ENCODE measurements at places on chromosomes 12 and 14. TPM values are rescaled to one million over a fixed set of nuclear protein-coding genes. Genes with fewer than 3 reads are reported as not detected.

Gene PTGER2
- not detected for polyA plus RNA-seq

Gene FSCB
- not detected for polyA plus RNA-seq

Gene AVPR1A
- polyA plus RNA-seq, result 0.14 TPM

Gene DLK1
- 233 TPM for polyA plus RNA-seq

Gene HOMEZ
- 11.5 TPM for polyA plus RNA-seq

Gene AKAP6
- polyA plus RNA-seq, result 7.0 TPM

Gene ATL1
- 38.7 TPM for polyA plus RNA-seq

Gene TAC3
- 4.5 TPM for polyA plus RNA-seq

Gene GYS2
- not detected for polyA plus RNA-seq

Gene C12orf54
- polyA plus RNA-seq, result not detected

Gene TAS2R42
- polyA plus RNA-seq, result not detected

Gene ERP27
- polyA plus RNA-seq, result not detected

Gene CCDC38
- polyA plus RNA-seq, result not detected

Gene TAS2R13
- not detected for polyA plus RNA-seq

Gene EPYC
- not detected for polyA plus RNA-seq

Gene NR1H4
- polyA plus RNA-seq, result not detected

Gene PPFIA2
- 5.5 TPM for polyA plus RNA-seq

Gene NRXN3
- polyA plus RNA-seq, result 8.8 TPM

Gene KRT85
- not detected for polyA plus RNA-seq

Gene OASL
- 1.1 TPM for polyA plus RNA-seq

Gene CLEC12A
- polyA plus RNA-seq, result not detected

Gene CLEC14A
- polyA plus RNA-seq, result 13.6 TPM

Gene TAOK3
- 8.8 TPM for polyA plus RNA-seq

Gene ADAMTS20
- not detected for polyA plus RNA-seq

Gene FITM1
- polyA plus RNA-seq, result 2.5 TPM

Gene YBX3
- 22.8 TPM for polyA plus RNA-seq

Gene OAS1
- polyA plus RNA-seq, result 7.9 TPM

Gene ERP29
- 127 TPM for polyA plus RNA-seq

Gene SLCO1C1
- polyA plus RNA-seq, result 5.6 TPM

Gene C1S
- 8.6 TPM for polyA plus RNA-seq

Gene WBP11
- polyA plus RNA-seq, result 43.2 TPM

Gene GXYLT1
- 0.83 TPM for polyA plus RNA-seq

Gene ETV6
- polyA plus RNA-seq, result 9.6 TPM

Gene TGM1
- polyA plus RNA-seq, result 1.8 TPM

Gene SERPINA12
- polyA plus RNA-seq, result not detected

Gene STXBP6
- 5.4 TPM for polyA plus RNA-seq

Gene ALDH1L2
- 1.2 TPM for polyA plus RNA-seq

Gene ARHGAP9
- polyA plus RNA-seq, result 7.6 TPM

Gene OR4K1
- polyA plus RNA-seq, result not detected

Gene MMP17
- polyA plus RNA-seq, result 15.5 TPM

Gene KLRC3
- polyA plus RNA-seq, result 1.5 TPM

Gene INHBC
- not detected for polyA plus RNA-seq

Gene PRPH
- 166 TPM for polyA plus RNA-seq

Gene SLC35F4
- 0.83 TPM for polyA plus RNA-seq

Gene OR6C75
- polyA plus RNA-seq, result not detected

Gene ZFYVE26
- polyA plus RNA-seq, result 6.8 TPM

Gene CIDEB
- polyA plus RNA-seq, result 26.2 TPM

Gene FAM186B
- 0.15 TPM for polyA plus RNA-seq

Gene CLEC9A
- 0.80 TPM for polyA plus RNA-seq

Gene NGB
- polyA plus RNA-seq, result 28.3 TPM

Gene FBXL14
- 9.3 TPM for polyA plus RNA-seq

Gene AJUBA
- 0.75 TPM for polyA plus RNA-seq

Gene SOAT2
- polyA plus RNA-seq, result not detected

Gene PTPN21
- polyA plus RNA-seq, result 2.6 TPM

Measured in brain (organoid and tissue), 16 donors.